ENCODE measurements at places on chromosomes 5 and 9. TPM values are rescaled to one million over a fixed set of nuclear protein-coding genes. Genes with fewer than 3 reads are reported as not detected.

The PLAC8L1 gene
- 1.8 TPM for total RNA-seq

The TAS2R1 gene
- total RNA-seq: not detected

The PCDHGC5 gene
- not detected for total RNA-seq

The PDE8B gene
- total RNA-seq: 0.52 TPM

The ANXA2R gene
- 65.9 TPM for total RNA-seq

DNA sequence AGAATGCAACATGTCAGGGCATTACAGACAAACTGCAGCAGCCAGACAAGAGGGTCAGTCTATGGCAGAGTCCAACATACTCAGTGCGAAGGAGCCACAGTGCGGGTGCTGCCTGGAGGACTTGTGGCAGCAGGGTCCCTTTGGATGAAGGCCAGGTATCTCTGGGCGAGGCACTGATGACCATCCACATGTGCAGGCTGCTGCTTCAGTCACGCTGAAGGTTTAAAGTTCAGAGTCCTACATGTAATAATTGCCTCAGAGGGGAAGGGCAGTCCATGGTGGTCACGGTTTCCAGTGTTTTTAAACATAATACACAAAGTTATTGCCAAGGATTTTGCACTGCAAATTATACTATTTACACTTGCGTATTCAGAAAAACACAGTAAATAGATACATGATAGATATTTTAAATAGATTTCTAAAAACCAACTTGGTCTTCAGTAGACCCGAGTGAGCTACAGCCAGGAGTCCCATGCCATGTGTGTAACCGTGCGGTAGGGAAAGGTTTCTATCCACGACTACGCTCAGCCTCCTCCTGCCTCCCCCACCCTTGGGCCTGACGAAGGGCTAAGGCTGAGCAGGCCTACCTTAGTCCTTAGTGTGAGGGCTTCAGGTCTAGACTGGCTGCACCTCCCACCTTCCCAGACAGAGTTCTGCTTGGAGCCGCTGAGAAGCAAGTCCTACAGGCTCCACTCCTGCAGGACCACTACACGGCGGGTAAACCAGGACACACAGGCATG is 76.2 kb downstream of the GPR21 start:
- DNase-seq: no peak

DNA sequence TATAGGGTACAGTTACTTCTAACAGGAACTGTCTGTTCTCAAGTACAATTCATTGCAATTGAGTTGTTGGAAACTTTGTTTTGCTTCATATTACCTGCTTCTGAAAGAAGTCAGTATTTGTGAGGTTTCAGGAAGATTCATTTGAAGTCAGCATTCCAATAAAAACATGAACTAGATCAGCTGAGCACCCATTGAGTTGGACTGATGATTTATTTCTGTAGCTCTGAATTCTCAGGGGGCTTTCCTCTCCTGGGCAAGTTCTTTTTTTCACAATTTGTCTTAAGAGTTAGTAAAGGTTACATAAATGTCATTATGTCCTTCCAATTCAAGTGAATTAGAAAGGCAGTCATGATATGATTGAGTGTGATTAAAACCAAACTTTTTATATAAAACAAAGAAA is 16.2 kb upstream of the KIF2A start:
- no peak for DNase-seq

- DNase-seq: no peak
Observed at GRCh38 chr9:121478816-121479676, 20.6 kb downstream of the GGTA1 start.

- DNase-seq: no peak
Observed at GRCh38 chr5:172634106-172634899, 6.8 kb upstream of the NEURL1B start.

GRCh38 chr9:16023446-16023845 is 470.6 kb downstream of the CCDC171 start:
- no peak for DNase-seq

DNA sequence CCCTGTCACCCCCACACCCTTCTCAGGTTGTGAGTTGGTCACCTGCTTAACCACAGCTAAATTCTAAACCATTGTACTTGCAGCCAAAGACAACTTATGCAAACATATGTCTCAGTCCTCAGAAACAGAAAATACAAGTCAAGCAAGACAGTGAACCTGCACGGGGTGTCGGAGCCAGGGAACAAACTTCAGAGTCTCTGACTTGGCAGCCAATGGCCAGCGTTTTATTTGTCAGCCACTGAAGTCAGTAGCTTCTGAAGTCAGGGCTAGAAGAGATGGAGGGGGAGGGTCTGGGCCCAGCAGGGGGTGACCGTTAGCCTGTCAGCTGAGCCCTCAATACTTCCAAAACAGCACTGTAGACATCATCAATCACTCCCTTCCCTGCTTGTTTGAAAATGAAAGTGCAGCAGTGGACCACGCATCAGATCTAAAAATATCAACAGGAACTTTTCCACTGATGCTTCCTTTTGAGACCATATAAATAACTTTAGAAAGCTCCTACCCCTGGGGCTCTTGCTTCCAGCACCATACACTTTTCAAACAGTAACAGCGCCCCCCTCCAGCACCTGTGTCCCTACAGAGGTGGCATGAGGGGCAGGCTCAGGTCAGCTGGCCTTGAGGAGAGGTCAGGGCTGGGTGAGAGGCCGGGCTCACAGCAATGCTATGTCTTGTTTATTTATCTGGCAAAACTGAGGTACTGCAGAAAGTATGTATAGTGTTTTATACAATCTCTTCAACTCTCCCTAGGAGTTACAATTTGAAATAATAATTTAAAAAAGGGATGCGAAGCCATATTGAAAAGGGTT is 142.5 kb downstream of the ACER2 start:
- no peak for DNase-seq

DNA sequence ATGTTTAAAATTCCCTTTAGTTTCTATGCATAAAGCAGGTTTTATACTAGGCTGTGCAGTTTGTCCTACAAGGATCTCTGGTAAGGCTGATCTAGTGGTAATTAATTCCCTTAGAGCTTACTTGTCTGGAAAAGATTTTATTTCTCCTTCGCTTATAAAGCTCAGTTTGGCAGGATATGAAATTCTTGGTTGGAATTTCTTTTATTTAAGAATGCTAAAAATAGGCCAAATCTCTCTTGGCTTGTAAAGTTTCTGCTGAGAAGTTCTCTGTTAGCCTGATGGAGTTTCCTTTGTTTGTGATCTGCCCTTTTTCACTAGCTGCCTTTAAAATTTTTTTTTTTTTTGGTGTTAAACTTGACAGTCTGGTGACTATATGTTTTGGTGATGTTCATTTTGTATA is 237.1 kb upstream of the TLE4 start:
- no peak for DNase-seq

DNA sequence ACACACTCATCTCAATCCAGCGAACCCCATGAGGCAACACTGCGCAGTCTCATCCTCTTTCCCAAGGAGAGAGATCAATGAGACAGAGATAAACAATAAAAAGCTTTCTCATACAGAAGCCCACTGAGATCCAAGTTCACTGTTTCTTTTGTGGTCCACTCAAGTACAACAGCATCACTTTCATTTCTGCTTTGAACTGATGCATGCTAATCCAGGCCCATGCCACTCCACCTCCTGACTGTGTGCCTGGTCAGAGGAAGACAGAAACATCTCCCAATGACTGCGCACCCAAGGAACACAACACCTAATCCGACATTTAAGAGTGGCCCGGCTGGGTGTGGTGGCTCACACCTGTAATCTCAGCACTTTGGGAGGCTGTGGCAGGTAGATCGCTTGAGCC is 104.0 kb downstream of the SERINC5 start:
- no peak for DNase-seq

GRCh38 chr9:21653091-21653490 is 149.3 kb upstream of the MTAP start:
- no peak for DNase-seq

GRCh38 chr5:2524620-2525019 is 226.9 kb downstream of the IRX2 start:
- no peak for DNase-seq

GRCh38 chr9:114856942-114857315 is 51.1 kb upstream of the TNFSF15 start:
- no peak for DNase-seq

DNA sequence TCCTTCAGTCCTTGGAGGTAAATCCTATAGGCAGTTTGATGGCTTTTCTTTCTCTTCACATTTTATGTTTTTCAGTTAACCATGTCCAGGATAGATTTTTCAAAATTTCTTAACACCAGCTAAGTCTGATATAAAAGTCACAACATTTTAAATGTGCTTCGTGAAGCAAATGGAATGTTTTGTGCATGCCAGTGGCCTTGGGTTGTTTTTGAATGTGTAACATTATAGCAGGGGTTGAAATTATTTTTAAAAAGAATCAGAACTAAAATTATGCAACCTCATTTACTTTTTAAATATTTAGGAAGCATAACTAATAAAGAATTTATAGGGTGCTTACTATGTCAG is 201.1 kb downstream of the ARHGEF28 start:
- DNase-seq: no peak

- no peak for DNase-seq
Observed at GRCh38 chr9:131094622-131095021, 1.7 kb upstream of the AIF1L start.

GRCh38 chr9:6911901-6912638 is 154.3 kb downstream of the KDM4C start:
- no peak for DNase-seq

DNA sequence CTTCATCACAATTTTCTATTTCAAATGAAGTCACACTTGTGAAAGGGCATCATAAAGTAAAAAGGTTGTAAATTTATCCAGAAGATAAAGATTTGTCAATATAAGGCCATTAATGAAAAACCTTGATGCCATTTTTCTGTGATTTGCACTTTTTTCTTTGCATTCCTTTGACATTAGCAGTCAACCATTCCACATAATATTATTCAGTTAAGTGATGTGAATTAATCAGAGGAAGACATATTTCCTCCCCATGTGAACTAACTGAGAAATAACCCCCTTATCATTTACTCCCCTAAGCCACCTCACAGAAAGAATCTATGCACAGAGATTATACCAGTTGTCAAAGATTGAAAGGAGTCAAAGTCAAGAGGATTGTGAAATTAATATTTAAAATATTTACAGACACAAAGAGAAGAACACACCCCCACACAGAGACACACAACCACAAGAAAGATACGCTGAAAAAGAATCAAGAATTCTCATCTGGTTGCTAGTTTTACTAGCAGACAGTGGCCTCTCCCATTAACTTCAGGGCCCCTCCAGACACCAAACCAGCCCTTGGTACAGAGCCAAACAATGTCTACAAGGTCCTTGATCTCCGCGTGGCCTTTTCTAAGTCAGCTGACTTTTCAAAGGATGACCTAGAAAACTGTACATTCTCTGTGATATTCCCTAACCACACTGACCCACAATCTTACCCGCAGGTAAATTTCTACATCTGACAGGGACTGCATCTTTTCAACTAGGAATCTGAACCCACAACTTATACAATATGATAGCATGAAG is 29.5 kb downstream of the GNAQ start:
- no peak for DNase-seq

DNA sequence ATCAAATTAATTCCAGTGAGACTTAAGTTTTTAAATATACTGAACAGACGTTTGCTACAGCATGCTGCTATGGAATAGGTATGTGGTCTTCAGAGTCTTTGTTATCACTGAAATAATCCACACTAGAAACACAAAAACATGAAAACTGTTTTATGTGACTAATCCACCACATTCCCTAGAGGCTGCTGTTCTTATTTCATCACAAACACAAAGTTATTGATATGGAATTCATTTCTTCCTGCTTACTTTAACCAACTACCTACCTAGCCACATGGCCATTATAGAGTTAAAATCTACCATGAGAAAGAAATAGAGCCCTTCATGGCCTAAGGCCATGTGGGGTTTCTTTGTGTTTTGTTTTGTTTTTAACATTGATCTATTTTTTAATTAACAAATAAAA is 232.3 kb upstream of the PTGER4 start:
- no peak for DNase-seq

DNA sequence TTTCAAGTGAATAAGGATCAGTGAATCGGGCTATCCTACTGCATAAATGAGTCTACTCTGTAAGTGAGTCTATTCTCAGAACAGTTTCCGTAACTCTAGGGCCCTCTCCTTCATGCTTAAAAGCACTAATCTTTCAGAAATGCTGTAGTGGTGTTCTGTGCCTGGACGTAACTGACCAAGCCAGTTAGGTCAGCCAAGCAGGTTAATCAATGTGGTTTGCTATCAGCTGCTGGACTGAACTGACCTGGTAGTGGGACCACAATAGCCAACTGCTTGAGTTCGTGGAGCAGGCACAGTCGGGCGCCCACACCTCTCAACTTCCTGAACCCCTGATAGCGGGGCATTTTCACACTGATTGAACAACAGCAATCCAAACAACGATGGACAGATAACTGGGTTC is 6.8 kb downstream of the SLC1A3 start:
- DNase-seq: no peak

- DNase-seq: peak; percentile 18
Observed at GRCh38 chr9:122095010-122095767, 2.1 kb upstream of the TTLL11 start.

DNA sequence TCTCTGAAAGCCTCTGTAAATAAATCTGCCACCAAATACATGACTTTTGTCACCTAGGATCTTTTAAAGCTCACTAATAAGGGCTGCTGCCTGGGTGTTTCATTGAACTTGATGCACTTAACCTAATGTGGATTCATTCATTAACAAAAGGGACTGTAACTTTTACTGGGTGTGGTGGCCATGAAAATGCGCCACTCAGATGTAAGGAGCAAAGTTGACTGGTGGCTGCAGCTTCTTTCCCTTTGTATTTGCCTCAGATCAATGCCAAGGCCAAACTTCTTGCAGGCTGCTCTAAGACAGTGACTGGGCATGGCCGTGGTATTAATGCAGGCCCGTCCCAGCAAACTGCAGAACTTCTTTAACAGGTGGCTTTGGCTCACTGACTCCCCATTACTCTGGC is 22.9 kb downstream of the FAM240B start:
- DNase-seq: no peak

DNA sequence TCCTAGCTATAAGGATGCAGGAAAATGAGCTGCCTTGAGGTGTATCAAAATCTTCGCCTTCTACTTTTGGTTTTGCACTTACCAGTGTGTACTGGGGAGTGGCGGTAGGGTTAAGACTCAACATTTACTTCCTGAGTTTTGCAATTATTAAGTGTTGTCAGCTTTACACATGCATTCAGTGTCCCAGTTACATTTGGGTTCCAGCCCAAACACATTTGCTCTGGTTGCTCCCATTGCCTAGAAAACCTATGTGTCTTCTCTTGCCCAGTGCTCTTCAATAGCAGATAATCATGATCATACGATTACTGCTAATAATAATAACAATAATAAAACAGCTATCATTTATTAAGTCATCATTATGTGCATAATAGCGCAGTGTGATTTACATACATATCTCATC is 241.5 kb upstream of the PAPPA start:
- DNase-seq: no peak

GRCh38 chr5:96084874-96085506 is 123.3 kb upstream of the ELL2 start:
- no peak for DNase-seq

GRCh38 chr9:3576328-3576727 is 50.5 kb upstream of the RFX3 start:
- DNase-seq: no peak

GRCh38 chr5:142644127-142644526 is 41.8 kb downstream of the FGF1 start:
- DNase-seq: no peak

Data from naive thymus-derived CD8-positive, alpha-beta T cell (primary cell).